ENCODE measurements at places on chromosomes 2 and 18.

DNA sequence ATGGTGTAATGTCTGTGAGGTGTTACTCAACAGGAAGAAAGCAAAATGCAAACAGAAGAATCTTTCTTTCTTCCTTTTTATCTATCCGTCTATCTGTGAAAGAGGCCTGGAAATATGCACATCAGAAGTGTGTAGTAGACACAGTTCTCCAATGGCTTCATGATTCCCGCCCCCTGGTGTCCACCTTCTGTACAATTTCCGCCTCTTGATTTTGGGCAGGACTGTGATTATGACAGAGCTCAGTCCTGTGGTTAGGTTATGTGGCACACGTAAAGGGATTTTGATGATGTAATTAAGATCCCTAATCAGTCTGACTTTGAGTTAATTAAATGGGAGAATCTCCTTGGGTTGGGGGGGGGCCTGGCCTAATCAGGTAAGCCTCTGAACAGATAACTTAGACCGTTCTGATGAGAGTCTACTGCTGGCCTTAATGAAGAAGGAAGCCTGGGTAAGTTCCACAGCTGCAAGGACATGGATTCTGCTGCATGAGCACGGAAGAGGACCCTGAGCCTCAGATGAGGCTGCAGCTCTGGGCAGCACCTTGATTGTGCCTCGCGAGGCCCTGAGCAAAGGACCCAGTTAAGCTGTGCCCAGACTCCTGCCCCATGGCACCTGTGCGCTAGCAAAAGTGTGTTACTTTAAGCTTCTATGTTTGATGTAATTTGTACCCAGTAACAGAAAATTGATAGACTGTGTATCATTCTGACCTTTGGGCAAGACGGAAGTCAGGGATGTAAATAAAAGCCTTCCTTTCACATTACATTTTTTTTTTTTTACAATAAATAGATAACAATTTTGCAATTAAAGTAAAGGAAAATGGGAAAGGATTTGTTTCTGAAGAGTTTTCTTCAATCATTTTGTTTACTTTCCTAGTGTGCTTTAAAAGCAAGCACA is 11.3 kb upstream of the KCNF1 start:
- DNase-seq = no peak

DNA sequence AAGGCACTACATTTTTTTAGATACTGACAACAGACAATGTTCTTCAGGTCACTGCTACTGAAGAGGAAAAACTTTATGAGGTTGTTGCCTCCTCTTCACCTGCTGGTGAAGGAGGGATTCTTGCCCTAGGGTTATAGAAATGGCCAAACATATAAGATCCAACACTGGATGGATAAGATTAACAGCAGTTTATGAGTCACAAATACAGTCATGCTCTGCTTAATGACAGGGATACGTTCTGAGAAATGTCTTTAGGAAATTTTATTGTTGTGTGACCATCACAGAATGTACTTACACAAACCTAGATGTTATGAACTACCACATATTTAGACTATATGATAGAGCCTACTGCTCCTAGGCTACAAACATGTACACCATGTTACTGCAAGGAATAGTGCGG is 57.4 kb upstream of the AMMECR1L start:
- no peak for DNase-seq

- DNase-seq = no peak
Measured at GRCh38 chr2:170974304-170974993, 45.4 kb downstream of the GORASP2 start.

DNA sequence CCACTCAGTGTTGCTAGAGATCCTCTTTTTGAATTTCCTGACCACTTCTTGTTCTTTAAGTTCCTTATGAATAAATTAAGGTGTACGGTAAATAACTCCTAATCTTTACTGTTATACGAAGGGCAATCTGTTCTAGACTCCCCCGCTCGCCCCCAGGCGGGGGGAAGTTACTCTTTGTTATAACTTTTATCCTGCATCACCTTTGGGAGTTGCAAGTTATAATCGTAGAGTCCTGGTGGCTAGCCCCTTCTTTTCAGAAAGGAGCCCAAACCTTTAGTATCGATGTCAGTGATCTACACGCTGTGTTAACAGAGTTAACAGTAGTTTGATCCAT is 652 bp downstream of the GCA start:
- no peak for DNase-seq

DNA sequence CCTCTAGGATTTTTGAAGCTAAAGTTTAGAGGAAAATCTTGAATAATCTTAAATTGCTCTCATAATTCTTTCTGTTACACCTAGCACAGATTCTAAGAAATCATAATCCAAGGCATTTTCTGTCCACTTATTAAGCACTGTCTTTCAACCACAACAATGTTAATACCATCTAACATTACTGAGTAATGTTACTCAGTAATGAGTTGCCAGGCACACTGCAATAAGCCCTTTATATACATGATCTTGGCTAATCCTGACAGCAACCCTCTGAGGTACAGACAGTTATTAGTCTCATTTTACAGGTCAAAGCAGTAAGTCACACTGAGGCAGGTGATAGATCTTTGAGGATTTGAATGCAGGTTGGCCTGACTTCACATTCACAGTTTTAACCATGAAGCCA is 291.9 kb downstream of the ALK start:
- DNase-seq = no peak

GRCh38 chr2:183001948-183002347 is 36.3 kb downstream of the NCKAP1 start:
- DNase-seq = no peak

DNA sequence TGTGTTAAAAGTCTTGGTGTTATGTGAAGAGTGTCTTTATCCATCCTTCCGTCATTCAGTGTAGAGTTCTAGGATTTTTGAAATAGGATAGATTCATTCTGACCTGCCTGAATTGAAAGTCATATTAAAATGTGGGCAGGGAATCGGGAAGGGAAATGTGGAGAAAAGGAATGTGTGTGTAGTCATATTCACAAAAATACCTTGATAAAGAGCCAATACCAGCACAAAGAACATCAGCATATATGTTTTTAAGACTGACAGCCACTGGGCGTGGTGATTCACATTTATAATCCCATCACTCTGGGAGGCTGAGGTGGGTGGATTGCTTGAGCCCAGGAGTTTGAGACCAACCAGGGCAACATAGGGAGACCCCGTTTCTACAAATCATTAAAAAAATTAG is 188.1 kb downstream of the CAMKMT start:
- no peak for DNase-seq

DNA sequence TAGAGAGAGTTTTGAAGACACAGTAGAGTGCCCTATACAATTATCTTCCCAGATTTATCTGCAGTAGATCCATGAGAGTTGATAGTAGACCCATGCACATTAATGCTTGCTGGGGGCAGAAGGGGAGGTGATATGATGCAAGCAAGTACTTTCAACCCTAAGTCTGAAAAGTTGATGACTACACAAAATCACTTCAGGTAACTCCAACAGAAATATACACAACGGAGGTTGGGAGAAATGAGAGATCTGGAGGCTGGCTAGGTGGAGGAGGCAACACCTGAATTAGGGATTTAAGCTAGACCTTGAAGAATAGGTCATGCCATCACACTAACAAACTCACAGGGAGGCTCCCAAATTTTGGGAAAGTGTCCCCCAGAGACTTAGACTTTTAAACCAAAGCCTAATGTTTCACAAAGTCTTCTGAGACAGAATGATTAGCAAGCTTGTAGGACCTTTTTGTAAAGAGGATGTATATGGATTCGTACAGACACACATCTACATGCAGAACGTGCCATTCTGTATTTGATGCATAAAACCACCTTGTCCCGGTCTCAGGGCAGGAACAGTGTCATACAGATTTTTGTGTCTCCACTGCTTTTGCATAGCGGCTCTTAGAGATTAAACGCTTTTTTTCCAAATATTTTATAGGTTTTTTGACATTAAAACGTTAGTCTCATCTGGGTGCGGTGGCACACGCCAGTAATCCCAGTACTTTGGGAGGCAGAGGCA is 937 bp upstream of the STAMBP start:
- no peak for DNase-seq

- DNase-seq = no peak
Measured at GRCh38 chr2:74985978-74986609, 27.7 kb downstream of the POLE4 start.

DNA sequence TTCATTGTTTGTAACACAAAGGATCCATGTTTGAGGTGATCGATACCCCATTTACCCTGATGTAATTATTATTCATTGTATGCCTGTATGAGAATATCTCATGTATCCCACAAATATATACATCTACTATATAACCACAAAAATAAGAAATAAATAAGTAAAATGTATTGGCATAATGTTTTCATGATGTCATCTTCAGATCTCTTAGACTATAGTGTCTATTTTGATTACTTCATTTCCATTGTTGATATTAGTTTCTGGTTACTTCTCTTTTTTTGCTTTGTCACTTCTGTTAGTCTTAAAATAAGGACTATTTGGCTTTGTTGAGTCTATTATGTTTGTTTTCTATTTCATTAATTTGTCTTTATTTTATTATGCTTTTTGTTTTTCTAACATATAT is 109.7 kb downstream of the SLC39A10 start:
- DNase-seq = no peak

GRCh38 chr2:152602750-152603149 is 114.5 kb downstream of the PRPF40A start:
- no peak for DNase-seq

DNA sequence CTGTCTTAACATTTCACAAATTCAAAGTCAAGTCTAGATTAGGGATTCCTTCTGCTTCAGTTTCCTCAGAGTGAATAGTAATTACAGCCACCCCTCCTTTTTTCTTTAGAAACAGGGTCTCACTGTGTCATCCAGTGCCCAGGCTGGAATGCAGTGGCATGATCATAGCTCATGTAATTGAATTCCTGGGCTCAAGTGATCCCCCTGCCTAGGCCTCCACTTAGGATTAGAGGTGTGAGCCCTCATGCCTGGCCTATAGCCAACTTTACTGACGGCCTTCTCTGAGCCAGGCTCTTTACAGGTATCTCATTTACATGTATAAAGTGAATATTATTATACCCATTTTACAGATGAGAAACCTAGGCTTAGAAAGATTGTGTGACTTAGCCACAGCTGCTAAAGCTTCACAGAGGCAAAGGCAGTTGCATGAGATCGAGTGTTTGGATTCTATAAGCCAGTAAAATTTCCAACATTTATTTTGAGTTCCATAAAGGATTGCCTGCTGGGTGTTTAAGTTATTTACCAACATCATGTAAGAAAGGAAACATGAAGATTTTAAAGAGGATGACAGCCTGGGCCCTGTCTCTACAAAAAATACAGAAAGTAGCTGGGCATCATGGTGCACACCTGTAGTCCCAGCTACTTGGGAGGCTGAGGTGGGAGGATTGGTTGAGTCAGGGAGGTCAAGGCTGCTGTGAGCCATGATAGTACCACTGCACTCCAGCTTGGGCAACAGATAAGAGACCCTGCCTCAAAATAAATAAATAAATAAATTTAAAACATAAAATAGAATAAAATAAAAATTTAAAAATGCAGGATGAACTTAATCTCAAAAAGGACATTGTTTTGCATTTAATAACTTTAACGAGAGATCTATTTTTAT is 1.8 kb downstream of the ENOSF1 start:
- DNase-seq = no peak

DNA sequence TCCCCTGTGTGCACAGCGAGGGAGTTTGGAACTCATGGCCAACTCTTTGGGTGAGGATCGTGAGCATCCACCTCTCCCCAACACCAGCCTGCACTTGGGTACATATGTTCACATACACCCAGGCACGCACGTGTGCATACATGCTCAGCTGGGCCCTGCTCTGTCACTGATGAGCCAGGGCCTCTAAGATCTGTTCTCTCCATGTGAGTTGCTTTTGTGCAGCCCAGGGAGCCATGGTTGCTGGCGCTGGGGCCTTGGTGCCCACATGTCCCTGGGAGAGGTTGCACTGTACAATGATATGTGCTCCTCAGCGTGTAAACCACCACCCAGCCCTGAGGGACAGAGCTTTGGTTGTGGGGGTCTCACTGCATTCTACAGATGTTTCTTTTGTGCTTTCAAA is 44.1 kb downstream of the KLHL29 start:
- no peak for DNase-seq

GRCh38 chr2:136126021-136126420 is 8.1 kb upstream of the CXCR4 start:
- DNase-seq = no peak

DNA sequence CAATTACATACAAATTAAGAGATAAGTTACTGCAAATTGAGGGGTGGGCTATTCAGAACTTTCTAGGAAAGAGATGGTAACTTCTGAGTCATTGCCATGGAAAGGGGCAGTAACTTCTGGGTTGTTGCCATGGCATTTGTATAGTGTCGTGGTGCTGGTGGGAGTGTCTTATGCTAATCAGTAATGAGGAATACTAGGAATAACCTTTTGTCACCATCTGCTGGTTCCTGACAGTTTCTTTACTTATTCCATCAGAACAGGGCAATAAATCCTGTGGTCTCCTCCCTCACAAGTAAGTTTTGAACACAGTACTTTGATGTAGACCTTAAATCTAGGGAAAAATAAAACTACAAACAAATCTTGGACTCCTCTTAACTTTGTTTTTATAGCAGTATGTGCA is 435.4 kb downstream of the BCL11A start:
- no peak for DNase-seq

DNA sequence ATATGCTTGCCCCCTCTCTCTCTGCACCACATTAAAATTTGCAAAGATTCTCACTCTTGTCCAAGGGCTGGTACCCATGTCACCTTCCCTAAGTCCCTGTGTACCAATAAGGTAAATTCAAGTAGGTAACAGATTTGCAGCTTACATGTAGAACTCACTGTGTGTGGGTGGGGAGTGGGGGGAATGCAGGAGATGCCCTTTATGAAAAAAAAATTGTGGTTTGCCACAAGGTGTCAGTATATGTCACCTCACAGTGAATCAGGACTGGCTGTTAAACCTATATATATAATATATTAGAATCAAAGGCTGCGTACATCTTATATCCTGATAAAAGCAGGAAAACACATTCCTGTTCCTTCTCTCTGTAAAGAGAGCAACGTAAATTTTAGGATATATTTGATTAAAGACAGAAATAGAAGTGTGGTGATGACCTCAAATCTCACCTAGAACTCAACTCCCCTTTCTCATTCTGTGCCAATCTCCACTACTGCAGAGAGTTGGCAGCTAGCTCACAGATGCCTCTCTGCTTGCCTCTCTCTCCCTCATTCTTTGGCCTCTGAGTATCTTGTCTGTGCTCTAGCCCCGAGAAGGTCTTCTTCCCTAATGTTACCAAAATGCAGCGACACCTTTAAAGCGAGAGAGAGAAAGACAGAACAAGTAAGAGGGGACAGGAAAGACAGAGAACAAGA is 536 bp downstream of the XDH start:
- no peak for DNase-seq
